ENCODE measurements at places on chromosomes 6 and 20.
A peak's percentile ranks its signal among the peaks of the same experiment; 100 is the strongest.

GRCh38 chr6:168605964-168606363 lies 165.0 kb downstream of the SMOC2 start:
- no peak for DNase-seq

GRCh38 chr20:44648068-44648467 lies 3.4 kb downstream of the ADA start:
- no peak for DNase-seq

GRCh38 chr6:110035321-110035720 lies 57.2 kb downstream of the GPR6 start:
- DNase-seq, result no peak

GRCh38 chr20:5592823-5593739 lies 157.1 kb upstream of the SHLD1 start:
- DNase-seq, result no peak

DNA sequence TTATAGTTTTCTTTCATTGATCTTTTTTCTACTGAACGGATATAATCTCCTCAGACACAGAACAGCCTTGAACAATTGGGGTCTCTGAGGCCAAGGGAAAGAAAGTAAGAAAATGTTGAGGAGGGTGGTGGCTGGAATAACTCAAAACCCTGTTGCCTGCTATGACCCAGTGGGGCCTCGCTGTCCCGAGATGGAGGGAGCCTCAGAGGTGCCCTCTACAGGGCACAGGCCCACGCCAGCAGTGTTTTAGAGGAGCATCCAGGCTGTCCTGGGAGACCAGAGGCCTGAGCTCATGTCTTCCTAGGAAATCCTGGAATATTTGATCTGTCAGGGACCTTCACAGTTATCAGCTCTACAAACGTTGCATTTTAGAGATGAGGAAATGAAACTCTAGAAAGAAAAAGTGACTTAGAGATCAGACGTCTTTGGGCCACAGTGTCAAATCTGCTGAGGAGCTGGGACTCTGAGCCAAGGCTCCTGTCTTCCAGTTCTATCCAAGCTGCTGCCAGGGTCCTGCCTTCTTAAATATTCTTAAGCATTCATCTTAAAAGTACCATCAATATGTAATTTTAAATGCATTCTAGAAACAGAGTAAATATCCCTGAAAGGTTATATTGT lies 26.3 kb downstream of the ALDH5A1 start:
- DNase-seq, result peak; percentile 14

DNA sequence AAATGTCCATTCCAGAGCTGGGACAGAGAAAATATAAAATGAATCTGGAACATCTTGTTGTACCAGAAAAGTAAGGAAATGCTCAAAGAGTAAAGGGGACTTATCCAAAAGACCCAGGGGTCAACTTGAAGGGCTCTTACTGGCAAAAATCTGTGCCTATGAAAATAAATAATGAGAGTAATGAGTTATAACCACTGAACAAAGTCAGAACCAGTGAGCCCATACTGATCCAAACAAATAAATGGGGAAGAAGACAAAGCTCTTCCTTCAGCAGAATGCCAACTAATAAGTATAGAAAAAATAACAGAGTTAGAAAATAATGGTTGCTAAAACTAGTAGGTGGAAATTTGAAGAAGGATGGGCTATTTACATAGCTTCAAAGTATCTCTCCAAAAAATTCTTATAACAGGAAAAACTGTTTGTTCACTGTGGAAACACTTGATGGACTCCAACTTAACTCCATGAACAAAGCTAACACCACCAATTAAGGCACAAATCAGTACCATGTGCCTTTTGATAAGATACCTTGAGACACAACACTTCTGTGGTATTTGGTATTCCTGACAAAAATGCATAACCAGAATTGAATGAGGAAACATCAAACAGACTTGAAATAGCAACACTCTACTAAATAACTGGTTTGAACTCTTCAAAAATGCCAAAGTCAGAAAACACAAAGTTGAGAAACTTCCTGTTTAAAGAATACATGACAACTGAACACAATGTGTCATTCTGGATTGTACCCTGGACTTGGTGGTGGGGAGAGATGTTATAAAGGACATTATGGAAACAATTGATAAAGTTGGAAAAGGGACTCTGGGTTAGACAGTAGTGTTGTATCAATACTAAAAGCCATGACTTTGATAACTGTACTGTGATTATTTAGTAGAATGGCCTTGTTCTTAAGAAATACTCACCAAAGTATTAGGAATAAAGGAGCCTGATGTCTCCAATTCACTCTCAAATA lies 197.5 kb downstream of the ISM1 start:
- no peak for DNase-seq

GRCh38 chr6:32785781-32786533 lies 22.6 kb upstream of the HLA-DQB2 start:
- DNase-seq, result no peak

GRCh38 chr20:8798505-8798904 lies 270.4 kb upstream of the PLCB4 start:
- peak; percentile 8 for DNase-seq

DNA sequence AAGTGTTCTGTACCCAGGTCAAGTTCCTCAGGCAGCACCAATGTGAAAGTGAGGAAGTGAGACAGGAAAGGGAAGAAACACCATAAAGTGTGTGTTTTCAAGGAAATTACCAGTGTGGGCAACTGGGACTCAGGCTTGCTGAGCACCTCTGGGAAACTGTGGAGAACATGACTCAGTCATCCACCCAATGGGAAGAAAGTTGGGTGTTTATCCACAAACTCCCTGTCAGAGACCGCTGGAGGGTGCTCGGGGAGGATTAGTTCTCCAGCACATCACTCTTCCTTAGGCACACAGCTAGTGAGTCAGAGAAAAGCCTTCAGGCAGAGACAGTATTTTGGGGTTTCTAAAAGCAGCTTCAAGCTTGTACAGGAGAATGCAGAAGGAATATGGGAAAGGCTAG lies 93.6 kb downstream of the PCSK2 start:
- DNase-seq, result no peak

DNA sequence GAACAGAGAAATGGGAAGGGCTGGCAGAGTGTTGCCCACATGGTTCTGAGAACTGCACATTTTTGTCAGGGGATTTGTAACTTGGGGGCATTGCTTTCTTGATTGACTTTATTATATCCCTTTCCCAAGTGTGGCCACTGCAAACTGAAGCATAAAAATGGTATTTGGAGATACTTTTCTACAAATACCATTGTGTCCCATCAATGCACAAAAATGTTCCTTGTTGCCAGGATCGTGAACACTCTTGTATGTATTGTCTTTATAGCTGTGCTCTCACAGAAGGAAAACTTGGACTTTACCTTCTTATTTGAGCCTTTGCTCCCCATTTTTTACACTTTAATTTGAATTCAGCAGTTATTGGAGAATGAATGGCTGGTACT lies 57.1 kb upstream of the C20orf144 start:
- no peak for DNase-seq

DNA sequence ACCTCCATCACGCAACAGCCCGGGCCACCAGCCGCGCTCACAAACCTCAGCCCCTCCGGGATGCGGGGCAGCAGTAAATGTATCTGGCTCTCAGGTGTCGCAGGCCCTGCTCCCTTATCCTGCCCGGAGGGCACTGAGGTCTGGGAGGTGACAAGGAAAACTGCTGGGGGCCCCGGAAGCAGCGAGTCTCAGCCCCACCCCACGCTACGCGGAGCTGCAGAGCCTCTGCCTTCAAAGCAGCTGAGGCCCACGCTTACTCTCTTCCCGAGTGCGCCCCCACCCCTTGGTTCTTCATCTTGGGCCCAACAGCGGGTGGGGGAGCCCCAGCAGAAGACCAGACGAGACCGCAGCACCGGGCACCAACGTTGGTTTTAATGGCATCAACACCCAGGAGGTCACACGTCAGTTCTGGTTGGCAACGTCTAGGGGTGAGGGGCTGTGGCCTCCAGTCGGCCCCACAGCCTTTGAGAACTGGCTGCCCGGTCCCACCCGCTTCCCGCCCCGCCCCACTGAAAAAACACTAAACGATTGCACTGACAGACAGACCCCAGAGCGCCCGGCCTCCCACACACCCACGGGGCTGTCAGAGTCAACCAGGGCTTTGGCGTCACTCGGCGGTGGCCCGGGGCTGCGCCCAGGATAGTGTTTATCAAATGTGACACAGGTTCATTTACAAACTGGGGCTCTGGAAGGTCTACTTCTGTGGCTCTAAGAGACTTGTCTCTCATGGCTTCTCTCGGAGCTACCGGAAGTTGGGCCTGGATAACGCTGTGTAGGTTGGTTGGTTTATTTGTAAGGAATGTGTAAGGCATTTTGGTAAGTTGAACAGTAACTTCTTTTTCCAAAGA lies 43.7 kb downstream of the DSTN start:
- DNase-seq, result no peak

- no peak for DNase-seq
Measured at GRCh38 chr20:23212464-23212995, 126.4 kb upstream of the CD93 start.

DNA sequence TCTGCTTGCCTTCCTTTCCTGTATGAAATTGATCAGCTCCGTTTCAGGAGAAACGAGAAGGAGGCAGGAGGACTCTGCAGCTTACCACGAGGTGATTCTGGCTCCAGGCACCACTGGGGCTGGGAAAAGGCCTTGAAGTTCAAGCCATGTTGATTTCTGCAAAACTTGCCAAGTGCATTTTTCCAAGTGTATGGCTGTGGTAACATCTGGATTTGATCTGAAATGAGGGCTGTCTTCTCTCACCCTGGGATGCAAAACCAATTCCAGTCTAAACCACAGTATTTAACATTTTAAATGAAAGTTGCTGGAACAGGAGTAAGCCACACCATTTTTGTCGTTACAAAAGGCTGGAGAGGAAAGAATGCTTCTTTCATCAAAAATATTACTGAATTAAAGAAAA lies 36.1 kb upstream of the FAM210B start:
- DNase-seq, result no peak

- DNase-seq, result no peak
Measured at GRCh38 chr6:158416883-158417759, 104.9 kb downstream of the TULP4 start.

GRCh38 chr20:43893930-43894329 lies 20.7 kb upstream of the TOX2 start:
- no peak for DNase-seq

DNA sequence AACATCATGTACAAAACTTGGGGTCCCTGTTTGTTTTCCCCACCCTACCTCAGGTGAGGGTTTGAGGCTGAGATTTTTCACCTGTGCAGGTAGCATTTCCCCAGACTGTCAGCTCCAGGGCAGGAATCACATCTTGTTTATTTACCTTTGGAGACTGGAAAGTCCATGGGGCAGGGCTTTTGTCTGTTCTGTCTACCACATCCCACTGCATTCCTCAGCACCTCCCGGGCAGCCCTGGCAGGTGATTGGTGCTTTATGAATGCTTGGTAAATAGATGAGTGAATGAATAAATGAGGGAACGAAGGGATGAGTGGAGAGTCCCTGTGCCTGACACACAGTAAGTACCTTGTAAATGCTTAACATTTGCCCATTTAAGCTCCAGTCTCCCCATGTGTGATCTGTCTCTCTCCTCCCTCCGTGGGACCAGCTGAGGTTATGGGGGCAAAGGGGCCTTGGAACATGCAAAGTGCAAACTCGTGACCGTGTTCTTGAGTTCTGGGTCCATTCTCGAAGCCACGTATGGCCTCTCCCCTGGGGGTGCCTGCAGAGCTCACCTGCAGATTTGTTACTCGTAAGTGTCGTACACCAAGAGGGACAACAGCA lies 69.7 kb upstream of the PMEPA1 start:
- DNase-seq, result no peak

DNA sequence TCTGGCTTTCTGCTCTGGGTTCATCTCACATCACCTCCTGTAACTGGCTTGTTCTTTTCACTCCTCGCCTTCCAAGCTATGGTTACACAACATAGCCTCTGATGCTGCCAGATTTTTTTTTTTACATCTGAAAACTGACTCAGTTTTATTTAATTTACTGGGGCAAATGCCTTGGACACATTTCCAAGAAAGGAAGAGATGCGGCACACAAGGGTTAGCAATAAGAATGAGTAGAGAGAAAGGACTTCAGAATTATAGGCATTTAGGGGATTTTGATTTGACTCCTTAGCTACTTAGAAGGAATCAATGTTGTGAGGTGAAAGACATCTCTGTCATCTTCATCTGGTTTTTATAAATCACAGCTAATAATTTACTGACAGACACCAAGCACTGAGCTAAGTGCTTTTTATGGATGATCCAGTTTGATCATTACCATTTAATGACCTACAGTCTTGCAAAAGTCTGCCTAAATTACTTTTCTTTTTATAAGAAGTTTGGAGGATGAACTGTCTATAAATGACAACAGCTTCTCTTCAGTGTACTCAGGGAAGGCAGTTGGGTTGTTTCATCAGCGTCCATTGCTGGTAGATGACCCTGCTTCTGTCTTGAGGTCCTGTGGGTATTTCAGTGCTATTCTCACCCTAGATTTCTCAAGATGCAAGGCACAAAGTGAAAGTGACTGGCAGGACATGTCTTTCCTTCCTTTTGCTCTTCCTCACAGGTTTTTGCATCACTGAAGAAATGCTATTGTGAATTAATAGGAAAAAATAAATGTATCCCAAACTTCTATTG lies 31.1 kb downstream of the LAMA4 start:
- DNase-seq, result no peak

GRCh38 chr20:51420111-51420510 lies 122.4 kb downstream of the NFATC2 start:
- no peak for DNase-seq

- no peak for DNase-seq
Measured at GRCh38 chr6:62236784-62237183, 49.2 kb downstream of the KHDRBS2 start.

GRCh38 chr6:148677594-148678476 lies 69.0 kb upstream of the UST start:
- no peak for DNase-seq

DNA sequence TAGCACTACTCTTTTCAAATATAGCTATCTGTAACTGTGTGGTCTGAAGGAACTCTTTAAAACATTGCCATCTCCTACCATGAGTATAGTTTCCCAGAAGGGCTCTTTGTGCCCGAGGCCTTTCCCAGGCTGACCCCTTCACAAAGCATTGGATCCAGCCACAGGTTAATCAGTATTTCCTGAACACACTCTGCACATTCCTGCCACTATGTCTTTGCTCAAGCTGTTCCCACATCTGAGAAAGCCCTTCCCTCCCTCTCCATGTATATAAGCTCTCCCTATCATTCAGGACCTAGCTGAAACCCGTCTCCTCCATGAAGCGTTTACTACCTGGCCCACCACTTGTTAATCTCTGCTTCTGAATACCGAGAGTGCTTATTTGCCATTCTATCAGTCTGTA lies 47.8 kb upstream of the PKHD1 start:
- DNase-seq, result no peak

- peak; percentile 51 for DNase-seq
Measured at GRCh38 chr20:36467076-36467999, 74.0 kb upstream of the MYL9 start.

DNA sequence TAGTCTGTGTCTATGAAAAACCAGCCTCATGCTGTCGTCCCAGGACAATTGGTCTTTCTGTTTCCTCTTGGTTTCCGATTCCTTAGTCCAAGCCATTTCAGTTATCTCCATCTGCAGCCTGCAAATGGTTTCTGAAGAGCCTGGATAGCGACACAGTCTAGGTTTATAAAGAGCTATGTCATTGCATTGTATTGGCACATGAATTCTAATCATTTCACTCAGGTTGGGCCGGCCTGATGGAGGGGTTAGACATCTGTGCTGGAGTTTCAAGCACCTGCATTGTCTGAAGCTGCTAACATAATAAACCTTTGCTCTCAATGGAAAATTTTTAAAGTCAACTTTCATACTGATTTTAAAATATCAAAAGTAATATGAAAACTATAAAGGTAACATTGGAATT lies 232.6 kb upstream of the MAP3K7 start:
- DNase-seq, result no peak

All from heart right ventricle (tissue), 16 donors.